Fibroblast of villous mesenchyme (primary cell): ENCODE measurements at places on chromosomes 16 and 17. TPM values are rescaled to one million over a fixed set of nuclear protein-coding genes. Genes with fewer than 3 reads are reported as not detected.

- DNase-seq, result peak; percentile 94
Measured at GRCh38 chr16:88772871-88773811, 11.9 kb downstream of the PIEZO1 start.

Gene UNC13D
- total RNA-seq, result 0.86 and 1.6 TPM in 2 replicates

DNA sequence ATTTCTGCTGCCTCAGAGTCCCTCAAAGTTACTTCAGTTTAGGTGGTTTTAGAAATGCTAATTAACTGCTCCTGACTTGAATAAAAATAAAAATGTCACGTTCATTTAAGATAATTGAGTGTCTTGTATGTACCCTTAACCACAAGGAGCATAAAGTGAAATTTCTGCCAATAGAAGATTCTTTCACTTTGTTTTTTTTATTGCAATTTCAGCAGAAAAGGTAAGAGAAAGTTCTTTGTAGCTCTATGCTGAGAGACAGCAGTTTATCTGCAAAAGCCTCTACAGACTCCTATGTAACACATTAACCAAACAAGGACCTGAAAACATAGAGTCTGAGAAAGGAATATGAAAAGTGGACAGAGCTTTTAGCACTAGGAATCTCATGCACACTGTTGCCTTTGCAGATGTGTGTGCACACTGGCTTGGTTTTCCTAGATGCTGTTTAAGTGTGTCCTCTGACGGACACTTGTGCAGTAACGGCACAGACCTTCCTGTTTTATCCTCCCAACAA, 11.6 kb downstream of the ARHGAP44 start:
- DNase-seq, result no peak

DNA sequence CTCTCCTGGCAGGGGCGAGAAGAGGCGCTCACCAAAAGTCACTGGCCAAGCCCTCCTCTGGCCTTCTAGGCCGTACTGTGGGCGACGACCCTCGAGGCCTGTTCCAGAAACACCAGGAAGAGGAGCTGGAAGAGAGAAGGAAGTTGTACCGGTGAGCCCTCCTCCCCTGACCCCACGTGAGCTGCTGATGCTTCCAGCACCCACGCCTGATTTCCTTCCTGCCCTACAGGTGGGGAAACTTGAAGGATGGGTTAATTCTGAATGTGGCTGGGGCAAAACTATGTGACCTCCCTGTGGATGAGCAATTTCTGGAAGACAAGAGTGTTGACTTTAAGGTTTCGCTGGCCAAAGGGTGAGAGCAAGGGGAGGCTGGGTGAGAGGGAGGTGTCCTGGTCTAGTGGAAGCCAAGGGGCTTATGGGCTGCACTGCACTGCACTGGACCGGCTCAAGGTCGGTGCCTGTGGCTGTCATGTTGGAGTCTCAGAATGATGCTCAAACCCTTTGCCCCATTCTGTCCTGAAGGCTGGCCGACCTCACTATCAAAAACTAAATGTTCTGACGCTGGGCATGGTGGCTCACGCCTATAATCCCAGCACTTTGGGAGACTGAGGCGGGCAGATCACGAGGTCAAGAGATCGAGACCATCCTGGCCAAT, 6.2 kb downstream of the C17orf100 start:
- DNase-seq, result no peak

- no peak for DNase-seq
Measured at GRCh38 chr16:9827062-9827752, 355.0 kb downstream of the GRIN2A start.

- DNase-seq, result no peak
Measured at GRCh38 chr17:51533219-51533618, 272.9 kb downstream of the UTP18 start.

DNA sequence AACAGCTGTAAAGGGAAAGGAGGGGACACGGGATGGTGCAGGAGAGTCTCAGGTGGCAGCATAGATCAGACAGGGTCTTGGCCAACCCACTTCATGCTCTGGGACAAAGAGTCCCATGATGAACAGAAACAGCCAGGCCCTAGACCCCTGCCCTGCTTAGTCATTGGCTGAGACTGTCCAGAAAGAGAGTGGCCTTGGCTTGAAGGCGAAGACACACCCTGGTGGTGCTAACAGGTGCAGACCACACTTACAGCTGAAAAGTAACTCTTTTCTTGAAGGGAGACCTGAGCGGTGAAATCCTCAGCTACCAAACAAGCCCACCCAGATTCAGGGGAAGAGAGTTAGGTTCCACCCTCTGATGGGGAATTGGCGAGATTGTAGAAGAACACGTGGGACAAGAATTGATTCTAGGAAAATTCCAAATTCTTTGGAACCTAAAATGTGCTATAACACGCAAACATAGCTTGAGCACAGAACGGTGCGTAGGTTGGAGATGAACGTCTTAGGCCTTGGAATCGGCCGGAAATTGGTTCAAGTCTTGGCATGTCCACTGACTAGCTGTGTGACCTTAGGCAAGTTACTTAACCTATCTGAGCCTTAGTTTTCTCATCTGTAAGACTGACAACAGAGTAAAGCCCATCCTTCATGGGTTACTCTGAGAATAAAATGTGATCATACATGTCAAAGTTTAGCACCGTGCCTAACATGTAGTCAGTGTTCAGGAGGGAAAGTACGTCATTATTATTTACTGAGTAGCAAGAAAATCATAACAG, 12.5 kb upstream of the MLYCD start:
- DNase-seq, result no peak

DNA sequence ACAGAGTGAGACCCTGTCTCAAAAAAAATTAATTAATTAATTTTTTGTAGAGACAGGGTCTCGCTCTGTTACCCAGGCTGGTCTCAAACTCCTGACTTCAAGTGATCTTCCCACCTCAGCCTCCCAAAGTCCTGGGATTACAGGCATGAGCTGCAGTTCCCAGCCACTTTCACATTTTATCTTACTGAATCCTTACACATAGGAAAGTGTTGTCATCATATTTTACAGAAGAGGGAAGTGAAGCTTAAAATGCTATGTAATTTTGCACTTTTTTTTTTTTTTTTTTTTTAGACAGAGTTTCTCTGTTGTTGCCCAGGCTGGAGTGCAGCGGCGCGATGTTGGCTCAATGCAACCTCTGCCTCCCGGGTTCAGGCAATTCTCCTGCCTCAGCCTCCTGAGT, 21.1 kb upstream of the ZNF629 start:
- DNase-seq, result no peak

Gene OTOP3
- total RNA-seq, result not detected in 2 replicates

GRCh38 chr17:62581764-62582163, 45.7 kb upstream of the MRC2 start:
- DNase-seq, result no peak

DNA sequence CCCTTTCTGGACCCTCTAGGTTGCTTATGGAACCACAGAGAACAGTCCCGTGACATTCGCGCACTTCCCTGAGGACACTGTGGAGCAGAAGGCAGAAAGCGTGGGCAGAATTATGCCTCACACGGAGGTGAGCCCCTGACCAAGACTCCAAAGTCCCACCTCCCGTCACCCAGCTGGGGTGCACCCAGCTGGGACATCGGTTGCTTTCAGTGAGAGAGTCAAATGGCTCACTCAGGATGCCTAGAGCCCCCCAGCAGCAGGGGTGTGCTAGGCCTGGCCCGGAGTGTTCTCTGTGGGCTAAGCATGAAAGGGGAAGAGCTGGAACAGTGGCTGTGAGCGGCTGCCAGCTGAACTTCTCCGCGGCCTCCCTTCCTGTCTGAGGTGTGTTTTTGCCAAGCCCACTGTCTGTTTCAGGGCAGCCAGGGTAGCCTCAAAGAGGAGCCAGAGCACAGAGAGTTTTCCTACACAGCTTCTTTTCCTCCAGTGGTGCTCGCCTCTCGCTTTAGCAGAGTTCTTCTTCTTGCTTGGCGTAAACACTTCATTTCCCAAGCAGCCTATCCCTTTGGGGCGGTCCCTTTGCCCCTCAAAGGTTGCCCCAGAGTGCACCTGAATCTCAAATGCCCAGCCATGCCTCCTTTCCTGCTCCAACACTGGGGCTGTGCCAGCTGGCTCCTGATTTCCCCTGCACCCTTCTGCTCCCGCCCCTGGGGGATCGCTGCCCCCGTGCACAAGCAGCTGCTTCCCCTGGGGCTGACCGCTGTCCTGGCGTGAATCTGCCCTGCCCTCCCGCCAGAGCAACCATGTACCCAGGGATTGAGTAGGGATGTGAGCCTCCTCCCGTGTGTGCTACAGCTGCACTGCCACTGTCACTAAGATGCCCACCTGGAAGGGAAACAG, 2.6 kb upstream of the CHAD start:
- no peak for DNase-seq

Gene TMEM114
- total RNA-seq, result not detected in 2 replicates

Gene CXCL16
- total RNA-seq, result 0.64 and 0.86 TPM in 2 replicates

- no peak for DNase-seq
Measured at GRCh38 chr16:79402356-79402755, 198.2 kb downstream of the MAF start.

Gene NPIPA7
- 0.43 and 1.9 TPM in 2 replicates for total RNA-seq

Gene HCRT
- total RNA-seq, result not detected in 2 replicates

Gene UTS2R
- total RNA-seq, result not detected in 2 replicates

- no peak for DNase-seq
Measured at GRCh38 chr16:50573279-50573678, 25.1 kb downstream of the NKD1 start.

Gene PIGS
- total RNA-seq, result 48.3 and 52.7 TPM in 2 replicates

Gene ADAD2
- total RNA-seq, result not detected in 2 replicates

DNA sequence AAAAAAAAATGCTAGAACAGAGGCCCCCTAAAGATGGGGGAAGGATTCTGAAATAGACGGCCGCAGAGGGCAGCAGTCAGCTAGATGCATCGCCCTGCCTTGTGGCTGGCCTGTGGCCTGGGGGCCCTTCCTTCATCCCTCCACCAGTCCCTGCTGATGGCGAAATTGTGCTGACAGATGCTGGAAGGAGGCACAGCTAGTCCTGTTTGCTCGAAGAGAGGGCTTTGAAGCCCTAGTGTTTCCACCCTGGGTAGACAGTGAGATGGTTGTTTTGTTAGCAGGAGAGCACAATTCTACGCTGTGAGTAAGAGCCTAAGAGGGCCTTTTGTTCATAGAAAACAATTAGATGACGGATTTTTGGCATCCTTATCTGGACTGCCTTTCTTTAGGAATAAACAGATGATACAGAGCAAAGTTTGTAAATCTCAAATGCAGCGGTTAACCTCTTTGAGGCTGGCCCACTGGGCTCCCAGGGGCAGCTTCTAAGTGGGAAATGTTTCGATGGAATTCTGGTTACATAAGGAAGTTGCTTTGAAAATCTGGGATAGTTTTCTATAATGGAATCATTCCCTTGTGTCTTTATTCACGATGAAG, 23.0 kb downstream of the VPS35L start:
- DNase-seq, result no peak

GRCh38 chr17:71052971-71053370, 883.6 kb downstream of the KCNJ2 start:
- no peak for DNase-seq

Gene PRSS22
- not detected in 2 replicates for total RNA-seq

Gene PRR15L
- total RNA-seq, result not detected in 2 replicates

Gene KCNG4
- total RNA-seq, result not detected in 2 replicates

Gene ITGAX
- total RNA-seq, result not detected in 2 replicates

GRCh38 chr16:74100395-74101326, 196.0 kb upstream of the PSMD7 start:
- DNase-seq, result no peak

Gene ZKSCAN2
- total RNA-seq, result 4.8 and 6.0 TPM in 2 replicates
